ENCODE measurements at places on chromosomes 4 and X. TPM values are rescaled to one million over a fixed set of nuclear protein-coding genes. Genes with fewer than 3 reads are reported as not detected.

CLCN4 gene
- total RNA-seq, result 4.2 TPM

FOXO4 gene
- 5.2 TPM for total RNA-seq

P2RY4 gene
- total RNA-seq, result 0.20 TPM

DNA sequence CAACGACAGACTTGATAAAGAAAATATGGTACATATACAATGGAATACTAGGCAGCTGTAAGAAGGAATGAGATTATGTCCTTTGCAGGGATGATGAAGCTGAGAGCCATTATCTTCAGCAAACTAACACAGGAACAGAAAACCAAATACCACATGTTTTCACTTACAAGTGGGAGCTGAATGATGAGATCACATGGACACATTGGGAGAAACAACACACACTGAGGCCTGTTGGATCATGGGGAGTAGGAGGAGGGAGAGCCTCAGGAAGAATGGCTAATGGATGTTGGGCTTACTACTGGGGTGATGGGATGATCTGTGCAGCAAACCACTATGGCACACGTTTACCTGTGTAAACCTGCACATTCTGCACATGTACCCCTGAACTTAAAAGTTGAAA, 209.7 kb downstream of the SPRY1 start:
- no peak for DNase-seq

DNA sequence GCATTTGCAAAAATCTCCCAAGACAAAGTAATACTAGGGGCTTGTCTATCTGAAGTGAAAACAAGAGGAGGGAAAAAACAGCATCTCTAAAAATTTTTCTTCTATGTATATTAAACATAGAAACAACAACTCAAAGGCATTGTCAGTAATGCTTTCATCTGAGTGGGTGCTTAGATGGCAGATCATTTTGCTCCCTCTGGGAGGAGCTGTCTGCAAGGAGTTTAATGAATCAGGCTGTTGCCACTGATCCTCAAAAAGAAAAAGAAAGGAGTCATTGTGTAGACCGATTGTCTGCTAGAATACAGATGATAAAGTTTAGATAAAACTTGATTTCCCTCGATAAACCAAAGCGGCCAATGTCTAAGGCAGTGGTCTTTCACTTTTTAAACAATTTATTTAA, 49.7 kb upstream of the KLHL8 start:
- no peak for DNase-seq

GRCh38 chr4:5037553-5038551, 13.4 kb upstream of the STK32B start:
- DNase-seq, result no peak

DNA sequence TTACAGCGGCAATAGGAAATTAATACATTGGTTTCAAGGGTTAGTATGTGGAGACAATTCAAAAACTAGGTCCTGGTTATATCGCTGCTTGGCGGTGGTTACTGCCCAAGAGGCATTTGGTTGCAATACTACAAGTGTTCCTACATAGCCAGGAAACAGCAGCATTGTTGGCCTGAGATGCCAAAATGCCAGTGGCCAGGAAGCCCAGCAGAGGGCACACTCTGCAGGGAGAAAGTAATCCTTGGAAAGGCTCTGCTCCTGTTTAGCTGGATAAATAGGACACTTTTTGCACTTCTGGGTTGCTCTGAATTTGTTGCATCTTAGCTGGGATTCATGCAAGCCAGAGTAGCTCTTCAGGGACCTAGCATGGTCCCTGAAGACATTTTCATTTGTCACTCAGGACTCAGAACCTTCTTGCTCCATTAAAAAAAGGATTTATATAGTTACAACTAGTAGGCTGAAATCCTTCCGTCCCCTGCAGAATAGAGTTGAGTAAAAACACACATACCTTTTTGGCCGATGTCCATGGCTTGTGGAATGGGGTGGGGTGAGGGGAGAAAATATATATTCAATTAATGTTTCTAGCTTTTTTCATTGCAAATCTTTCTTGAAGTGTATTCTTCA, 8.1 kb upstream of the GPR119 start:
- DNase-seq, result peak; percentile 45

DNA sequence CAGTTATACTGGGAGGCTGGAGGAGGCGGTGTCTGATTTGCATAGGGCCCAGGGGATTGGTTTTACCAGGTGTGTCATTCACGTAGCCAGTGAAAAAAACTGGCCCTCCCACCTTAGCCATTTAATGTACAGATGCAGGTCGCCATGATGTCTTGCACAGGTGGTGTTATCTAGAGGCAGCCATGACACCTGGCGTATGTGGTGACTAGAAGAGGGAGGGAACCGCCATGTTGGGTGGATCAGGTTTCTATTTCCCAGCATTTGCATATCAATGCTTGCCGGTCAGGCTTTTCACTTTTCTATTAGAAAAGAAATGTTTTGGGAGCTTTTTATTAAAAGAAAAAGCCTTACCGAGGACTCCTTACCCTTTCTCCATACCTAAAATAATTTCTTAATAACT, 523.4 kb downstream of the ADGRL3 start:
- DNase-seq, result no peak

SATL1 gene
- total RNA-seq, result not detected

- no peak for DNase-seq
These were observed 10.9 kb upstream of the DCTD start for GRCh38 chr4:182928061-182928460.

- DNase-seq, result no peak
These were observed 7.7 kb downstream of the LSM6 start for GRCh38 chr4:146183209-146183608.

- no peak for DNase-seq
These were observed 48.4 kb upstream of the SLC7A3 start for GRCh38 chrX:70979136-70979762.

SEPTIN11 gene
- total RNA-seq, result 36.6 TPM

NPY5R gene
- not detected for total RNA-seq

NPY1R gene
- total RNA-seq, result 5.7 TPM

VCX gene
- not detected for total RNA-seq

- DNase-seq, result no peak
These were observed 72.1 kb downstream of the BEND4 start for GRCh38 chr4:42080306-42080705.

- peak; percentile 92 for DNase-seq
These were observed at the start of gene SEPTIN11 for GRCh38 chr4:76949276-76950051. TSS of gene SEPTIN11 (plus strand) at chr4:76949752. CDS start at chr4:76949904, 152 bp downstream.

- DNase-seq, result no peak
These were observed 272.0 kb downstream of the DTHD1 start for GRCh38 chr4:36553453-36553852.

GRCh38 chr4:26732356-26732755, 128.3 kb upstream of the STIM2 start:
- no peak for DNase-seq

GBA3 gene
- total RNA-seq, result 16.5 TPM

CWH43 gene
- 0.13 TPM for total RNA-seq

GRCh38 chrX:25020391-25020904, 4.7 kb upstream of the ARX start:
- DNase-seq, result no peak

DNA sequence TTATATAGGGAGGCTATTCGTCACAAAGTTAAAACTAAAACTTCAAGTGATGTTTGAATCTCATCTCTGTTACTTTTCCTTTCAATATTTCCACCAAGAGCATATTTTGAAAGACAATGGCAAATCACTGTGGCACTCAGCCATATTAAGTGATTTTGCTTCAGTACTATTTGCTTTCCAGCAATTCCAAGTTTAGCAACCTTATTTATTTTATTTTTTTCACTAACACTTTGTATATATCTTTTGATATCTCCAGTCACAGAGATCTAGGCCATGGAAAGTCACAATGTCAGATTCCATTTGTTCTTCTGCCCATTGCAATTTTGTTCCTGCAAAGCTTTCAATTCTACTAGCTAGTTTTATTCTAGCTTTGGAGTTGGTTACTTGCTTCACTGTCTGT, 1514.5 kb upstream of the ADGRL3 start:
- DNase-seq, result no peak

SLC6A14 gene
- not detected for total RNA-seq

AWAT2 gene
- not detected for total RNA-seq

GAGE12F gene
- not detected for total RNA-seq

- DNase-seq, result no peak
These were observed 15.2 kb downstream of the GATB start for GRCh38 chr4:151745481-151746231.

- no peak for DNase-seq
These were observed 2.5 kb downstream of the SLC25A4 start for GRCh38 chr4:185145572-185145971.

- no peak for DNase-seq
These were observed 143.0 kb downstream of the MAGEB17 start for GRCh38 chrX:16310326-16310725.

GRCh38 chr4:168853770-168854169, 156.3 kb downstream of the CBR4 start:
- no peak for DNase-seq

Measured in right lobe of liver (tissue), 6 donors.